Glutamatergic neuron (in vitro differentiated cells): ENCODE measurements at places on chromosomes 2 and 18. TPM values are rescaled to one million over a fixed set of nuclear protein-coding genes. Genes with fewer than 3 reads are reported as not detected.

The LAMA3 gene
- total RNA-seq: 2.1 TPM

DNA sequence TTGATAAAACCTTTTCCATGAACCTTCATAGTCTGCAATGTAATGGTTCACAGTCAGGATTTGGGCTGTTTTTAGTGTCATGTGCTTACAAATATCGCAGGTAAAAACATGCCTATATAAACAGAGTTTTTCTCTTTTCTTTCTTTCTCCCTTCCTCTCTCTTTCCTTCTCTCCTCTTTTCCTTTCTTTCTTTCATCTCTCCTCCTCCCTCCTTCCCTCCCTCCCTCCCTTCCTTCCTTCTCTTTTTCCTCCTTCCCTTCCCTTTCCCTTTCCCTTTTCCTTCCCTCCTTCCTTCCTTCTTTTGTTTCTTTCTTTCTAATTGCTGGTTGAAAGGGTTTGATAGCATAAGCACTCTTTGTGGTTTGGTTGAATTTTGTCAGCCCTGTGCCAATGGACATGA lies 9.6 kb upstream of the NPPC start:
- no peak for DNase-seq

DNA sequence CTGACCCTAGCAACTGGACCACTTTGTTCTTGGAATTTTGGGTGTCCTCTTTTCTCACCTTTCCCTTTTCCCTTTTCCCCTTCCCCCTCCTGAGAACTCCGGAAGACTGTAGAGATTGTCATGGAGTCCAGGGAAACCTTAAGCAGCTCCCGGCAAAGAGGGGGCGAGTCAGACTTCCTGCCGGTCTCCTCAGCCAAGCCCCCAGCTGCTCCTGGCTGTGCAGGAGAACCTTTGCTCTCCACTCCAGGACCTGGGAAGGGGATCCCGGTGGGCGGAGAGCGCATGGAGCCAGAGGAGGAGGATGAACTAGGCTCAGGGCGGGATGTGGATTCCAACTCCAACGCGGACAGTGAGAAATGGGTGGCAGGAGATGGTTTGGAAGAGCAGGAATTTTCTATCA lies 20.5 kb downstream of the SETBP1 start:
- no peak for DNase-seq

DNA sequence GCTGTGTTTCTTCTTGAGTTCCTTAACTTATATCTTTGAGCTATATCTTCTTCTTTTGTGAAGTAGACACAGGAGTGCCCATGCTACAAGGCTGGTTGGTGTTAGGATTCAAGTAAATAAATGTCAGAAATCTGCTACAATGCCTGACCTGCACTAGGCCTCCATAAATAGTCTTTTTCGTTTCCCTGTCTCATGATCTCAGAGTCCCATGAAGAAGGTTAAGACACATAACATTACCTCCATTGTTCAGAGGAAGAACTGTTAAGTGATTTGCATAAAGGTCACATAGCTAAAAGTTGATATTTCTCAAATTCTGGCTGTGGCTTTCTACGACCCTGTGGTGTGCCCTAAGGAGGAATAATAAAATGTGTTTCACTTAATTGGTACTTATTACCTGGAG lies 228.4 kb downstream of the KCNS3 start:
- DNase-seq: no peak

GRCh38 chr2:29053670-29054400 lies 20.5 kb downstream of the PCARE start:
- DNase-seq: no peak

DNA sequence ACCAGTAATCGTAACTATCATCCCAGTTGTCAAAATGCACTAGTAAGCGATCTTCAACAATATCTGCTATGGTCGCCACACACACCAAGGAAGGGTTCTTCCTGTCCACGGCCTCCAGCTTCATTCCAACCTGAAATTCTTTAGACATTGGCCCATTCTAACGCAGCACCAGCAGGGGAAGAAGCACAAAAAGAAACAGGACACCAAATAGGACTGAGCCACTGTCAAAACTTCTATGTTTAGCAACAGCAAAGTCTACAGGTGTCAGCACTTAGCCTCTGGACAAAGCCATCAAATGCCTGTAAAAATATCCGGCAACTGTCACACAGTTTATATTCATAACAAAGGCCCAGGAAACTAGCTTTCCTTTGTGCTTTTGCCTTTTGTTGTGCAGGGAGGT lies 175.0 kb downstream of the L3MBTL4 start:
- no peak for DNase-seq

GRCh38 chr2:170208967-170209366 lies 31.0 kb downstream of the MYO3B start:
- no peak for DNase-seq

GRCh38 chr18:33232318-33232626 lies 208.2 kb downstream of the CCDC178 start:
- DNase-seq: no peak

DNA sequence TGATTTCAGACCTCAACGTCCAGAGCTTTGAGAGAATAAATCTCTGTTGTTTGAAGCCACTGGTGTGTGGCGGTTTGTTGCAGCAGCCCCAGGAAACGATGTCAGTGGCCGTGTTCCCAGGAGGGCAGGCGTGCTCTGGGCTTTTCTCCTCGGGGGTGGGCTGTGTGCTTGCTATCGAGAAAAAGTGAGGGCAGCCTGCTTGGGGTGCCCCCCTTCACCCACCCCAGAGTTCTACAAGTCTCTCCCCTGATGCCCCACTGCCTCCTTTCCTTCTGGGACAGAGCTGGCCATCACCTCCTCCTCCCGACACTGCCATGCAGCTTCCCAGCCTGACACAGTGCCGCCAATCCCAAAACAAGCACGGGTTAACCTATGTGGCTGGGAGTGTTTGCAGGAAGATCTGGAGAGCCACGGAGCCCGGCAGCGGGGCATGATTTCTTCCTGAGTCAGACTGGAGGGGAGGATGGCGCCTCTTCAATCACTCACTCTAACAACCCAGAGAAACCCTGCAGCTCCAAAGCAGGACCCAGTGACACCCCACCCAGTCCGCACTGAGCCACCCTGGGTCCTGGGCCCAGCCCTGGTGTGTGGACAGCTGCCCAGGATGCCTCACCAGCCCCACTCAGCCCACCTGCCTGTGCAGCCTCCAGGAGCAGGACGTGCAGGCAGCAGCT lies 213.7 kb upstream of the RAB6C start:
- DNase-seq: peak; percentile 20

DNA sequence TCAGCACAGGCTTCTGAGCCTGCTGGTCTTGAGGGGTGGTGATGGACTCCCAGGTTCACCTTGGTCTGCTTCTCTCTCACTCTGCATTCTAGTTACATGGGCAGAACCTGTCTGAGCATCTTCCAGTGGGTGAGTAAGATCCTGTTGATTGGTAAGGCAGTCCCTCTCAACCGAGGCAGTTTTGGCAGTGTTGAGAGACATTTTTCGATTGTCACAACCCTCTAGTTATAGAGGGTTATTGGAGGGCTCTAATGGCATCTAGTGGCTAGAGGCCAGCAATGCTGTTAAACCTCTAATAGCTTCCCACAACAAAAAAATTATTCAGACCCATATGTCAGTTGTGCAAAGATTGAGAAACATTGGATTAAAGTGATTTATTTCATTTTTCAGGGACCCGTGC lies 9.3 kb upstream of the MGAT5 start:
- no peak for DNase-seq

DNA sequence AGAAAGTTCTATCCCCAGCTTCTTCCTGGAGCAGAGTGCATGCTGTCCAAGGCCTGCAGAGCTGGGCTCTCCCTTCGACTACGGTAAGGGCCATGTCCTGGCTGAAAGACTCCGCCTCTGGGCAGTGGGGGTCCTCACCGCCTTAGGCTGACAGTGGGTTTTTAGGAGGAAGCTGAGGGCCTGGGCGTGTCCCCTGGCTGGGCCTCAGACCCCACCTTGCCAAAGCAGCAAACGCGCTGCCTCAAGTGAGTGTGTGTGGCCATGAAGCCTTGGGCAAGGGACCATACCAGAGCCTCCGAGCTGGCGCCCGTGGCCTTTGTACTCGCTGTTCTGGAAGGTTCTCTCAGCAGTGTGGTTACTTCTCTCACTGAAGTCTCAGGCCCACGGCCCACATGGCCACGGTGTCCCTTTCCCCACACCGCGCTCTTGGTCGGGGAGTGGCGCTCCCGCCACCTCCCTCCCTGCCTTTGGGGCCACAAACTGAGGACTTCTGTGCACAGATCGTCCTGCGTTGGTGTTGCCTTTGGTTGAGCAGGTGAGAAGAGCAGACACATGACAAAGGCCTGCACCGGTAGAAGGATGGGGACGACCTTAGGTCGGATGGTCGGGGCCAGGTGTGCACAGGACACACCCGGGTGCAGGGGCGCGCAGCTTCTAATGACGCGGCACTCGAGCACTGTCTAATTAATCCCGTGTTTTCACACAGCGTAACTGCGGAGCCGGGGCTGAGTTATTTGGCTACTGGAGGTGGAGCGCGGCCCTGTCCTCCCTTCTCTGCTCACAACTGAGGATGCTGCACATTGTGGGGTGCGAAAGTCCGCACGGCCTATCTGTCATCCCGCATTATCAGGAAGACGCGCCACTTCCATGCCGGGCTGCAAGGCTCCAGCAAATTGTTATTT lies 121.6 kb downstream of the PTGR3 start:
- DNase-seq: no peak

The TMEM87B gene
- 8.6 TPM for total RNA-seq

The LINC00305 gene
- not detected for total RNA-seq

DNA sequence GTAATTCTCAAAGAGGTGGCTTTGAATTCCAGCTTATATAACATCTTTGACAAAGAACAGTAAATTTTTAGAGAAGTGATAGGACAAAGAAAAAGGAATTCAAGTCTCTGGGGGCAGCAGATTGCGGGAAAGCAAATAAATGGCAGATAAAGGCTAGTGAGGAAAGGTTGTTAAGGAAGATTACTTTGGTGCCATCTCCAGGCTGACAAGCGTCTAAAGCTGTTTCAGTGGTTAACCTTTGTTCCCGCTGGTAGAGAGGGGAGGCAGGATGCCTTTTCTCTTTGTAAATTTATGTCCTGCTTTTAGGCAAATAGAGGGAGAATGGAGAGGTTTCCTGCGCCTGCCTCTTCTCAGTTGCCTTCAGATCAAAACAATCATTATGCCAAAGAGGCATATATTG lies 431.2 kb upstream of the CHST9 start:
- DNase-seq: no peak

DNA sequence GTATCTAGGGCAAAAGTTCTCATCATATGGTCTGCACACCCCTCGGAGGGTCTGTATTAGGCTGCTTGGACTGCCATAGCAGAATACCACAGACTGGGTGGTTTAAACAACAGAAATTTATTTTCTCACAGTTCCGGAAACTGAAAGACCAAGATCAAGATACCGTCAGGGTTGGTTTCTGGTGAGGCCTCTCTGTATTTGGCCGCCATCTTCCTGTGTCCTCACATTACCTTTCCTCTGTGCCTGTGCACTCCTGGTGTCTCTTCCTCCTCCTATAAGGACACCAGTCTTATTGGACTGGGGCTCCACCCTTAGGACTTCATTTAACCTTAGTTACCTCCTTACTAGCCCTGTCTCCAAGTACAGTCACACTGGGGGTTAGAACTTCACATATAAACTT lies 132.5 kb downstream of the NCOA1 start:
- DNase-seq: no peak

- DNase-seq: no peak
Measured at GRCh38 chr2:177419274-177419673, 26.7 kb downstream of the AGPS start.

DNA sequence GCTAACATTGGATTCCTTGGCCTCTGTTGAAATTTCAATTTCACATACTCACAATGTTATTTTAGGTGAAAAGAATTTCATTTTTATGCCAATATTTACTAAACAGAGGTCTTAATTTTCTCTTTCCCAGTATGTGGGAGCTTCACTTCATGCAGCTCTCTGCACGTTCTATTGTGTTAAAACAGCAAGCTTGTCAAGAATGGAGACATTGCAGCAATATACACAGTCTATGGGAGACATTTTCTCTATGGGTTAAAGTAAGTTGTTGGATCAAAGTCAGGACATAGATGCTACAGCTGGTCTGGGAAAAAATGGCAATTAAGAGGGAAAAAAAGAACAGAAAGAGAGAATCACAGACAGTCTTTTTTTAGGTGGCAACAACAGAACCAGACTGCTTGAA lies 70.4 kb upstream of the ARHGAP15 start:
- no peak for DNase-seq

The ZSWIM2 gene
- not detected for total RNA-seq

The CNTNAP5 gene
- total RNA-seq: 22.0 TPM

The PSMA8 gene
- not detected for total RNA-seq

GRCh38 chr2:70842401-70842800 lies 6.8 kb upstream of the CD207 start:
- DNase-seq: no peak

DNA sequence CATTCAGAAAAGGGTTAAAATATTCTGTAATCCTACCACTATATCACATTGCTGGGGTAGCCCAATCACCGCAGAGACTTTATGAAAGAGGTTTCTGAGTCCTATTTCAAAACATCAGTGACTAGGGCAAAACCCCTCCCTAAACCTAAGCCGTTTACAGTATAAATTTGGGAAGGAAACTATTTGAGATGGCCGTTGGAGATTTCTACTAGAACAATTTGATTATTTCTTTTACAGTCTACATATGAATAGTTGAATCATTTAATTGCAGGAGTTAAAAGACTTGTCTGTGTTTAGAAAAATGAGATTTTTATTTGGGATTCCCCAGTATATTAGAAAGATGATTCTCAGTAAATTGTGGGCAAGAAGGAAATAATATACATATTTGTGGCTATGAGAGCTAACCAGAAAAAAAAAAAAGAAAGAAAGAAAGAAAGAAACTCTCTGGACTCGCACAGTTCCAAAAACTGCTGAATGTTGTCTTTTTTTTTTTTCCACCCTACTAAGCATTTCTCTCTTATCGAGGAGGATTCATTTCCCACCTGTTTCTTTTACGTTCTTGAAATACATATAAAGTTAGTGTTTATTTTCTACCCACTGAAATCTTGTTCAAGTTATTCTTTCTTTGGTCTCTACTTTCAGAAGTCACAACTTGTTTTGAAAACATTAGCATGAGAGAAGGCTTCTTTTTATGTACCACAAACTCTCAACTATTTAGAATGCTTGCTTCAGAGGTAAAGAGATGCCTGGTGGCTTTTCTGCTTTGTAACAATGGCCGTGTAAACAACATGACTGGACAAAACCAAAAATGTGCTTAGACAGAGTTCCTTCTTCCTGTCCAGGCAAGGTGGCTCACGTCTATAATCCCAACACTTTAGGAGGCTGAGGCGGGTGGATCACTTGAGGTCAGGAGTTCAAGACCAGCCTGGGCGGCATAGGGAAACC lies 65.9 kb downstream of the BCL2 start:
- DNase-seq: no peak

- DNase-seq: no peak
Measured at GRCh38 chr2:127913808-127914457, 28.2 kb upstream of the AMMECR1L start.

The C2orf81 gene
- total RNA-seq: 3.7 TPM
